ENCODE measurements at places on chromosomes 5 and 9.

DNA sequence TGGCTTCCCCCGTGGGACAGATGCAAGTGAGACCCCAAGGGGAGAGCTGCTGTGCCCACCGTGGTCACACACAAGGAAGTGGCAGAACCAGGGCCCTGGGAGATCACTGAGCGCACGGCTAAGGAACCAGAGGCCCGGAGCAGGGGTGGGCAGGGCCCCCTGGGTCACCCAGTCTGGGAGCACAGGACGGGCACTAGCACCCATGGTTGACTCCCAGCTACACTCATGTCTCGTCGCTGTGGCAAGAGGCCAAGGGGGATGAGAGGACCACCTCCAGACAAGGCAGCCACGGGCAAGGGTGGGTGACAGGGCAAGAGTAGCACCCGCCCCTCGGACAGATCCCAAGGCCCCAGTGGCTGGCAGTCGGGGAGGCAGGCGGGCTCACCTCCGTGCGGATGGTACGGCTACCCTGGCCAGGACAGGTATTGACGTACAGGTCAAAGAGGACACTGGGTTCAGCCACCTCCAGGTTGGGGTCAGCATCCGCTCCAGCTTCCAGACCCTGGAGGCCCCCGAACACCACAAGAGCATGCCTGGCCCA is 5.1 kb downstream of the ENDOG start:
- no peak for DNase-seq

DNA sequence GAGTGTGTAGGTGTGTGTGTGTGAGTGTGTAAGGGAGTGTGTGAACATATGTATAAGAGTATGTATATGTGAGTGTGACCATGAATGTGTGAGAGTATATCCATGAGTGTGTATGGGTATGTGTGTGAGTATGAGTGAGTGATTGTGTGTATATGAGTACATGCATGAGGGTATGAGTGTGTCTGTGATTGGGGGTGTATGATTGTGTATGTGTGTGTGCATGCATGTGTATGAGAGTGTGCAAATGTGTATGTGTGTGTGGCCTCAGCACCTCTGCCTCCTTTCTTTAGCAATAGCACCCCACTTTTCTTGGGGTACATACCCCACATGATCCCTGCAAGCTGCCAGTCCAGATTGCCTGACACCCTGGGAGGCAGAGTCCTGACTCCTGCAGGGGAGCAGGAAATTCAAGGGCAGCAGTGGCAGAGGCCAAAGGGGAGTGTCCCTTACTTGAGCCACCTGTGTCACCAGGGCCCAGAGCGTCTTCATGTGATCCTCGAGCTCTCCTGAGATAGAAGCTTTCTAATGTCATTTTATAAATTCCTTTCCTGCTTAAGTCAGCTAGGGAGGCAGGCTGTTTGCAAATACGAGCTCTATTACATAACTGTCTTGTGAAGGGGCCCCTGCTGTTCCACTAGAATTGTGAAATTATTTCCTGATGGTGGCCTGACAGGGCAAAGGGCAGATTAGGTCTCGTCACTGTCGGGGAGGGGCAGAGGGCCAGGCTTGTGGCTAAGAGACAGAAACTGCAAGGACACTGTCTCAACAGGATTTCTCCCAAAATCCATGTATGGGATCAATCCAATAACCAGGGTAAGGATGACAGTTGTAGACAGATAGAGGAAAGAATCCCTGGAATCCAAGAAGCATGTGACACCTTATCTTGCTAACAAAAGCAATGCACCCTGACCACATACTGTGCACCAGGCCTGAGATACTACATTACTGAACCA is 389.1 kb downstream of the GADD45G start:
- DNase-seq: no peak

DNA sequence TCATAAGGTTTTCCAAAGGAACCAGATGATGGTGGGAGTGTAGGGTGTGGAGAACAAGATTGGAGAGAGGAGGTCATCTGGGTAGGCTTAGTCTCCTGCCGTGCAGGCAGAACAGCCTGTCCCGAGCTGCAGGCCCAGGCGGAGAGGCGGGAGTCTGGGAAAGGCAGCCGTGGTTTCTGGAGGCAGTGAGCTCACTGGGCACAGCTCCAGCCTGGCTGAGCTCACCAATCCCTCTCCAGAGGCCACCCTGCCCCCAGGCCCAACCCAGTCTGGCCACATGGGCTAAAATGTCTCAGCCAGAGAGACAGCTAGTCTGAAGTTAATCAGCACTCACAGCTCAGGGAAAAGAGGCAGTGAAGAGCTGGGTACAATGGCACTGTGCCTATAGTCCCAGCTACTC is 12.3 kb downstream of the P4HA2 start:
- DNase-seq: peak; percentile 88

- DNase-seq: no peak
Measured at GRCh38 chr9:112180387-112180881, 5.3 kb upstream of the SUSD1 start.

GRCh38 chr5:127650022-127650421 is 1.1 kb downstream of the CTXN3 start:
- DNase-seq: no peak

DNA sequence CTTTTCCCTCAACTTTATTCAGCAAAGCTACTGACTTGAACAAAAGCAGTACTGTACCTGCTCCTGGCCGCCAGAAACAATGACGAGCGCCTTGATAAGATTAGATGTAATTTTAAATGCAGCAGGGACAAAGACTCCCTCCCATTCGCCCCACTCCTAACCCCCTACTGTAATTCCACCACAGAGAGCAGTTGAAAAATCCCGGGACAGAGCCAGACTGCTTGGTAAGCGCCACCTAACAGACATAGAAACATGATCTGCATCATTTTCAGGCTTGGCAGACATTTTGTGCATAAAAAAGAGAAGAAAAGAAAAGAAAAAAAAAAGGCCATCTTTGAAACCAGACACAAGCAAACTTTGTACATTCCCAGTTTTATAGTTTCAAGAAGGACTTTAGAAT is 81.9 kb downstream of the ISL1 start:
- no peak for DNase-seq

GRCh38 chr9:73034962-73035361 is 82.1 kb upstream of the ALDH1A1 start:
- no peak for DNase-seq

- peak; percentile 81 for DNase-seq
Measured at GRCh38 chr5:42994555-42995359, 45.4 kb downstream of the ANXA2R start.

- DNase-seq: no peak
Measured at GRCh38 chr9:27634879-27635278, 61.6 kb upstream of the C9orf72 start.

GRCh38 chr9:134190232-134191121 is 26.1 kb upstream of the RNU6ATAC start:
- no peak for DNase-seq

DNA sequence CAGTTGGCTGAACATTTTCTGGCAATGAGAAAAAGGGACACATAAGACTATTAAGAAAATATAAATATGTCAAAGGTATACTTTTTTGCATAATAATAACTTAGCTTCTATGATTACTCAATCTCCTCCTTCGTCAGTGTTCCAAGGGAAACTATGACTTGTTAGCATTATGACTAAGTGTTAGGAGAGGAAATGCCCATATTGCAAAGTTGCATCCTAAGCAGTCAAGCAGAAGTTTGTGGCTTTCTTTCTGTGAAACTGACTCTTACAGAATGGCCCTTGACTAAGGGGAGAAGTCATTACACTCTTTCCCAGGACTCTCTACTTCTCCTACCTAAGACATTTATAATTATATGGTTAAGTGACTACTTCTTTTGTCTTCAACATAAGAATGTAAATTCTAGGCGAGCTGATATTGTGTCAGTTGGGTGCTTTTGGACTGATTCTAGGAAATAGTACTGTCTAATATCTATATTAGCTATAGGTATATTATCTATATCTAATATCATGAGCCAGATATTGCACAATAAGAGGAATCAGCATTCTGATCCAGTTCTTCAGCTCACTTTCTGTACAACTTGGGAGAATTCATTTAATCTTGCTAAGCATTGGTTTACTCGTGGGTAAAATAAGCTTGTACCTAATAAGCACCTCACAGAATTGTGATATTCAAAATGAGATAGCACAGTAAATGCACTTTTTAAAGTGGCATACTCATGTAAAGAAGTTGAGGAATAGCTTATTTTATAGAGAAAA is 16.4 kb upstream of the SPINK6 start:
- DNase-seq: no peak

DNA sequence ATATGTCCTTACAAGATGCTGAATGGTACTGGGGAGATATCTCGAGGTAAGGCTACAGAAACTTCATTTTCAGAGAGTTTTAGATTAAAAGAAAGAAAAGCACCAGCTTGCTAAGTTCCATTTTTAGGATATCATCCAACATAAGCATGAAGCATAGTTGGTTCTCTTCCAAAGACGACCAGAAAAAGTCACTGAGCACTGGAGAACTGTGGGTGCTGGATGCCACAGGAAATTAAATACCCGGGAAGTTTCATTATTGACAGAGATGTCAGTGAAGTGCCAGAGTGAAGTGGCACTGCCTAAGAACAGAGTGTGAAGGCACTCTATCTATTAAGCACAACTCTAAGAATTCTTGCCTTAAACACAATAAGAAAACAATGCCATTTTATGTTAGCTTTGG is 76.8 kb downstream of the PIK3R1 start:
- DNase-seq: no peak

GRCh38 chr5:172509405-172509781 is 55.1 kb upstream of the SH3PXD2B start:
- no peak for DNase-seq

GRCh38 chr5:133385346-133385745 is 227.0 kb downstream of the FSTL4 start:
- DNase-seq: no peak

DNA sequence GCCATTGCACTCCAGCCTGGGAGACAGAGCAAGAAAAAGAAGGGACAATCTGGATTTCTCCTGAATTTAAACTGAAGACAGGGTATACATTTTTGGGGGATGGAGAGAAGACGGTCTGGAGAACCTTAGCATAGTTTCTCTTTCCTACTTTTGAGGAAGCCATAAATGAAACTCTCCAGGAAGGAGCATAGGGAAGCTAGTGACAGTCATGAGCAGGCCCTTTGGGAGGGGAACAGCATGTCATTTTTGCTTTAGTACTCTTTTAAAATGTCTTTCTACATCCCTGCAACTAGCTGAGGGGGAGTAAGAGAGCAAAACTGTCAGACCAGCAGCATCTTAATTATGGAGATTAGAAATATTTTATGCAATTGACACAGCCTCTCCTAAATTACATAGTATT is 8.2 kb upstream of the SLC44A1 start:
- no peak for DNase-seq

DNA sequence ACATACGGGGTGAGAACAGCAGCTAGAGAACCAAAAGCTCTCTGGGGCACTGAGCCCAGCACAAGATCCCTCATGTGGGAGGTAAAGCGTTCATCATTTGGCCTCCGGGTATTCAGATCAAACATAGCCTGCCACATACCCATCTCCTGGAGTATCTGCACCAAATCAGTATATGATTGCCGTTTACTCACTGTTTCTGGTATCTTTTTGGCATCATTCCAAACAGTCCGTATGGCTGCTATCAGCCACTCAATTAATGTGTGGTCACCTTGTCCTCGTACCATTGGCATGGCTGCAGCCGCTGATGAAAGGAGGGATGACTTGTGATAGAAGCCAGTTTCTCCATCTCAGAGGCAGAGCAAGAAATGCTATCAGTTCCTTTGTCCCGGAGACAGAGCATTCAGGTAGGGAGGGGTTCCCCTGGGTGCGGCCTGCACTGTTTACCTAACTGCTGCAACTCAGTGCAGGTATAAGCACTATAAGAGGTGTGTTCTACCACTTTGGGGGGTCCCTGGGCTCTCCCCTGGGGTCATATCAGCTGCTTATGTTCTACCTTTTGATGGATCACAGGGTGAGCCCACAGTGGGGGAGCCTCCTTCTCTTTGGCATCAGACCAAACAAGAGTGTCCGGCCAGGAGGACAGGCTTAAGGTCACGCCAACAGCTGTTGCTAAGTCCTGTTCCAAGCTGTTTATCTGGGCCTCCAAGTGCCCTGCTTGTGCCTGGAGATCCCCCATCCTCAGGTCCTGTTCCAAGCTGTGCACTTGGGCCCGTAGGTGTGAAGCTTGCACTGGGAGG is 9.4 kb downstream of the DMAC1 start:
- no peak for DNase-seq

- DNase-seq: no peak
Measured at GRCh38 chr5:167952278-167952995, 339.0 kb upstream of the WWC1 start.

DNA sequence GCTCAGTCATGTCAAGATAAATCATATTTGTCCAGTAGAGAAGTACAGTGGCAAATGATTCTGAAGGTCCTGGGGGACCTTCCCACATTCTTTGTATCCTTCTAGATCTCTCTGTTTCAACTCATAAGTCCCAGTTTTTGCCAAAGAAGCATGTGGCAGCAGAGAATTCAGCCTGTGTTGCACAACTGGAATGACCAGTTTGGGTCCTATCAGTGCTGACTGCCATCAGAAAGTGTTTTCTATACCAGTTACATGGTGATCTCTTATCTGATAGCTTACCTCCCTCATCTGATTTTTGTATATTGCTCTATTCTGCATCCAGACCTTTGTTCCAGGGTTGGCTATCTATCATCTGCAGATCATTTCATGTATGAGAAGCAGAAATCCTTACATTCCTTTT is 21.7 kb downstream of the GM2A start:
- DNase-seq: no peak

- peak; percentile 56 for DNase-seq
Measured at GRCh38 chr5:149990518-149991376, 9.7 kb downstream of the TIGD6 start.

GRCh38 chr9:78026416-78026815 is 5.2 kb downstream of the GNAQ start:
- DNase-seq: no peak

- no peak for DNase-seq
Measured at GRCh38 chr5:56638061-56638621, 177.2 kb upstream of the MAP3K1 start.

DNA sequence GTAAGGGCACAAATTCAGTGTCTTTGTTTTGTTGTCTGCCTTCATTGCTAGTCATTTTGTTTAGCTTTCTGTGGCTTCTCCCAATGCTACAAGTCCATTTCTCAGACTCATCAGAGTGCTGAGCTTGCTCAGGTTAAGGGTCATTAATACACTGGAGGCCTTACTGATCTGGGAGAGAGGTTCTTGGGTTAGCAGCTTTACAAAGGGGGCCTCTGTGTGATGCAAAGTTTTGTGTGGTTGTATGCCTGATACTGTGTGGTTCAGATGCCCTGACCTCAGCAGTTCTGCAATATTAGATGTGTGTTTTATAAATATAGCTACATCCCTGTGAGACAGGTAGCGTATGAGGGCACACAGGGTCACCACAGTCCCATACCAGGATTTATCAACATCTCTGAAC is 34.8 kb upstream of the SMARCA2 start:
- no peak for DNase-seq

GRCh38 chr9:2018764-2019558 is 3.8 kb downstream of the SMARCA2 start:
- DNase-seq: no peak

DNA sequence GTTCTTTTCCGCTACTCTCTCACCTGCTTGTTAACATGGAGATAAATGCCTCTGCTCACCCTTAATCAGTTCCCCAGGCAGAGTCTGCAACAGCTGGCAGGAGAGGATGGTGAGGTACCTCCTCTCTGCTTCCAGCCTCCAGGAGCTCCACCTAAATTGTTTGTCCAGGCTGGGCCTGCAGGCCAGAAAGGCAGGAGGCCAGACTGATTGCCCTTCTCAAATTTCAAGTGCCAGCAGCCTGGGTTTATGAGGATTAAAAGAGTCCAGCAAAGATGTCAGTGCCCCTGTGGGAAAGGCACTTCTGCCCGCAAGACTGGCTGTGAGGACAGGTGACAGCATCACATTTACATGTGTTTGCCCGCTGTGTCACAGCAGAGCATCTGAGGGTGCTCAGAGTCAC is 19.8 kb downstream of the CORO2A start:
- DNase-seq: no peak

Data from AG04450 (cell line).